ENCODE measurements at places on chromosomes 1 and 21.

GRCh38 chr1:74790453-74790852 is 57.5 kb downstream of the TYW3 start:
- no peak for DNase-seq

DNA sequence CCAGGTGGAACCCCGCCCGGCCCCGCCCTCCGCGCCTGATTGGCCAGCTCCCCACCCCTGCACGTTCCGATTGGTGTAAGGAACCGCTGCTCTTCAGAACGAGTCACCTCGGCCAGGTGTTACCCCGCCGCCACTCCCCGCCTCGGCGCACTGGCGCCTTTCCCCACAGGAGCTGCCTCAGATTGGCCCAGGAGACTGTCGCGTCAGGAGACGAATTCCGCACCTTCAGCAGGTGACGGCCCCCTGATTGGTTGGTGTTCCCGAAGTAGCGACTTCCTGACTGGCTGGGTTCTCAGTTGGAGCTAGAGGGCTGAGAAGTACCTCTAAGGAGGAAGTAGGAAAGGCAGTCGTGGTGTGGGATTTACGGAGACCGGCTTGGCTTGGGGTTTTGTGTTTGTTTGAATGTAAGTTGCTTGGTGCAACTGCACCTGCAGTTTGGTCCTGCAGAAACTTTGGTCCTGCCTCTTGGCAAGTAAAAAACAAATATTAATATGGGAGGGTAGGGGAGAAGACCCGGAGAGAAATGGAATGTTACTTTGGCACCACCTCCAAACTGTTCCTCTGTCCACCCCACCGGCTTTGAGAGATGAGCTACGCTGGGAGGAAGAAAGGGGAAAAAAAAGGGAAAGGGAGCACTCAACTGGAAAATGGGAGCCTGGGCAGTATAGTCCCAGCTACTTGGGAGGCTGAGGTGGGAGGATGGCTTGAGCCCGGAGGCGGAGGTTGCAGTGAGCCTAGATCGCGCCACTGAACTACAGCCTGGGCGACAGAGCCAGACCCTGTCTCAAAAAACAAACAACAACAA is 415 bp upstream of the F11R start:
- peak; percentile 89 for DNase-seq

DNA sequence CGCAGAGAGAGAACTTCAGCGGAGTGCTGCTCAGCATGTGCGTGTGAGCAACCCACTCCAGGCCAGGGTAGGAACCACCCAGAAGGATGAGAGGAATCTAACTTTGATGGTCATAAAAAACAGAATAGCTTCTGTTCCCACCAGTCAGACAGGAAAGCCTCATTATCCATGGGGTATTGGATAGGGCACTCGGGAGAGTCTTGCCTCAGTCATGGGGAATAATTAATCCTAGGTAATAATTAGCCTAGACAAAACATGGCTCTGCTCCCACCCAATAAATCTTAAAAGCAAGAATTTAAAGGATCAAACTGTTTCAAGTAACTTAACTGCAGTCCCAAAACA is 35.3 kb downstream of the LDLRAD1 start:
- DNase-seq = no peak

DNA sequence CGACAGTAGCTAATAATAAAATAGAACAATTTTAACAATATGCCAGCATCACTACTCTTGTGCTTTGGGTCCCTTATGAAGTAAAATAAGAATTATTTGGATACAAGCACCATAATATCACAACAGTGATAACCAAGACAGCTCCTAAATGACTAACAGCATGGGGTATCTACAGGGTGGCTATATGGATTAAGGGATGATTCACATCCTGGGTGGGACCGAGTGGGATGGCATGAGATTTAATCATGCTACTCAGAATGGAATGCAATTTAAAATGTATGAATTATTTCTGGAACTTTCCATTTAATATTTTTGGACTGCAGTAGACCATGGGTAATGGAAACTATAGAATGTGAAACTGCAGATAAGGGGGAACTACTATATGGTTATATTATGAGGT is 28.1 kb upstream of the B3GALNT2 start:
- no peak for DNase-seq

DNA sequence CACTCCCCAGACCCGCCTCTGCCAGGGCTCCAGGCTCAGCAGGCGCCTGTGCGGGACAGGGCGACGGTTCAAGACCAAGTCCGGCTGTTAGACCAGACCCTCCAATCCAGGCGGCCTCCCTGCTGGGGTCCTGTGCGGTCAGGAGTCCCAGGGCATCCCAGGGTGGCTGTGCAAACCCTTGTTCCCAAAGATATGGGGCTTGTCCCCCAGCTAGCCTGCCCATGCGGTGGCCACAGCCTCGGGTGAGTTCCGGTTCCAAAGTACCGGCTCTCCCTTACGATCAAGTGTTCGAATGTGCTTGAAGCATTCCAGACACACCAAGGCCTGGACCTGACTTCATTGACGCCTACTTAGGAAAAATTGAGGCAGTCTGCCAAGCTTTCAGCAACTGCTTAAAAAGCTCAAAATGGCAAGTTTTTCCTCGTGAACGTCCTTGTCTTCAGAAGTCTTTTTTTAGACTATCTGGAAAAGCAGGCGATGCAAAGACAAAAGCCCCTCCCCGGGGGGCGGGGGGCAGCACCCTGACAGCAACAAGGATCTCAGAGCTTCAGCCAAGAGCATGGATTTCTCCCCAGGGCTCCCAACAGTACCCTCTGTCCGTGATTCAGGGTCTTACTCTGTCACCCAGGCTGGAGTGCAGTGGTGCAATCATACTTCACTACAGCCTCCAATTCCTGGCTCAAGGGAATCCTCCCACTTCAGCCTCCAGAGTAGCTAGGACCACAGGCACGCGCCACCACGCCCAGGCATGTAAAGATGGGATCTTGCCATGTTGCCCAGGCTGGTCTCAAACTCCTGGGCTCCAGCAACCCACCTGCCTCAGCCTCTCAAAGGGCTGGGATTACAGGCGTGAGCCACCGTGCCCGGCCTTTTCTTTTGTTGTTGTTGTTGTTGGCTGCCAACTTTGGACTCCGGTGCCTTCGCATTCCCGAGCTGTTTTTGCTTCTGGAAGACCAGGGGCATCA is 2.3 kb downstream of the FAAP20 start:
- no peak for DNase-seq

- no peak for DNase-seq
Observed at GRCh38 chr1:175494011-175494554, 249.3 kb downstream of the TNR start.

DNA sequence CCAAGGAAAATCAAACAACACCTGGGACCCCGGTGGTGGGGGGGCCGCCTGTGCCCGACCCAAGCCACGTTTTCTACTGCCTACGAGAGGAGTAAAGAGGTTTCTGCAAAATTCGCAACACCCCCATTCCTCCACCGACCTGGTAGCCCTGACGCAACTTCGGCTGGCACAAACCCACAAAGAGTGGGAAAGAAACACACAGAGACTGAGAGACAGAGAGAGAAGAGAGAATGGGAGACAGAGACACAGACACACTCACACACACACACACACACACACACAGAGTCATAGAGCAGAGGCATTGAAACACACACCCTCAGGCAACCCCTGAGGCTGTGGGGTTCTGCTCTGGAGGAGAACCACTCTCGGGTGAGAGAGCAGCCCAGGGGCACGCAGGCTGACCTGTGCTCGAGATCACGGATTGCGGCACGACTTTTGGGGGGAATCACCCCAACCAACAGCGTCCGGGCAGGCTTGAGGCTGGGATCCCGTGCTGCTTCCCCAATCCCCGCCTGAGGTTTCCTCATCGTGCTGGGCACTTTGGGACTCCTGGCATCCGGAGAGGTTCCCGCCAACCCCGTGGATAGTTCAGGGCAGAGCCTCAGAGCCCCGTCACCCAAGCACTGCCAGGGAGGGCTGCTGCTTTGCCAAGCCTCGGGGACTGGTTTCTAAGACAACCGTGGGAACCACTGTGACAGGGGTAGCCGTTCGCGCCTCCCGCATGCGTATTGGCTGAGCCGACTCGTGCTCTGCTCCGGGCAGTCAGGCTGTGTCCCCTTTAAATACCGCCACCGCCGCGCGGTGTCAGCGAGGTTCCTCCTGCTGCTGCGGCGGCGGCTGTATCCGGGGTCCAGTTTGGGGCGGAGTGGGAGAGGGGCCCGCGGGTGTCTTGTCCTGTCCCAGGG is 682.4 kb upstream of the TPTE start:
- DNase-seq = no peak

GRCh38 chr1:54795356-54795665 is 5.8 kb downstream of the TTC22 start:
- no peak for DNase-seq

DNA sequence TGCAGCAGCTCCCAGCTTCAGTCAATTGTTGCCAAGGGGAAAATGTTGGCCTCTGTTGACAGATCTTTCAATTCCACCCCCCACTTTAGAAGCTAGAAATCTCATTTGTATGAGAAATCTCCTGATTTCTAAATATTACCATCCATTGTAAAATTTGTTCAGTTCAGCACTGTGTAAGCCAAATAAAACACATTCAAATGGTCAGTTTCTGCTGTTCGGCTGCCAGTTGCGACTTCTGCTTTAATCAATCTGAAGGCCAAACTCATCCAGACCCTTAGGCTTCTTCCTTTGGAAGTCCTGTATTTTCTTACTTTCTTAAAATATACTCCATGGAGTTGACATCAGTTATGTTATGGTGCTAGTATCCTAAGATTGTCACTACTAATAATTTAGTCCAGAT is 281.2 kb upstream of the ZRANB2 start:
- DNase-seq = no peak

DNA sequence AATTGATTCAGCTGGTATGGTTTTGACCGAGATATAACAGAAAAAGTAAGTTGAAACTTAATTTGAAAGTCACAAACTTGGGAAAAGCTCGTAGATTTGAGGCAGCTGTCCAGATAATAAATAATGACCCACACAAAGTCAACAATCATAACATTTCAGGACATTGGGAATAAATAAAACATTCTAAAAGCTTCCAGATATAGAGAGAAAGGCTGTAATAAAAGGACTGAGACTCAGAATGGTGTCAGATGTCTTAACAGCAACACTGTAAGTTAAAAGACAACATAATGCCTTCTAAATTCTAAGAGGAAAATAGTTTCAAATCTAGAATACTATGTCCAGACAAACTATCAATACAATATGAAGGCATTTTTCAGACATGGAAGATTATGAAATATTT is 163.3 kb downstream of the CDC42BPA start:
- no peak for DNase-seq

GRCh38 chr1:96649301-96649700 is 72.3 kb upstream of the PTBP2 start:
- no peak for DNase-seq

- no peak for DNase-seq
Observed at GRCh38 chr1:59079434-59080140, 217.3 kb upstream of the FGGY start.

- no peak for DNase-seq
Observed at GRCh38 chr1:69861641-69862040, 293.9 kb downstream of the LRRC7 start.

DNA sequence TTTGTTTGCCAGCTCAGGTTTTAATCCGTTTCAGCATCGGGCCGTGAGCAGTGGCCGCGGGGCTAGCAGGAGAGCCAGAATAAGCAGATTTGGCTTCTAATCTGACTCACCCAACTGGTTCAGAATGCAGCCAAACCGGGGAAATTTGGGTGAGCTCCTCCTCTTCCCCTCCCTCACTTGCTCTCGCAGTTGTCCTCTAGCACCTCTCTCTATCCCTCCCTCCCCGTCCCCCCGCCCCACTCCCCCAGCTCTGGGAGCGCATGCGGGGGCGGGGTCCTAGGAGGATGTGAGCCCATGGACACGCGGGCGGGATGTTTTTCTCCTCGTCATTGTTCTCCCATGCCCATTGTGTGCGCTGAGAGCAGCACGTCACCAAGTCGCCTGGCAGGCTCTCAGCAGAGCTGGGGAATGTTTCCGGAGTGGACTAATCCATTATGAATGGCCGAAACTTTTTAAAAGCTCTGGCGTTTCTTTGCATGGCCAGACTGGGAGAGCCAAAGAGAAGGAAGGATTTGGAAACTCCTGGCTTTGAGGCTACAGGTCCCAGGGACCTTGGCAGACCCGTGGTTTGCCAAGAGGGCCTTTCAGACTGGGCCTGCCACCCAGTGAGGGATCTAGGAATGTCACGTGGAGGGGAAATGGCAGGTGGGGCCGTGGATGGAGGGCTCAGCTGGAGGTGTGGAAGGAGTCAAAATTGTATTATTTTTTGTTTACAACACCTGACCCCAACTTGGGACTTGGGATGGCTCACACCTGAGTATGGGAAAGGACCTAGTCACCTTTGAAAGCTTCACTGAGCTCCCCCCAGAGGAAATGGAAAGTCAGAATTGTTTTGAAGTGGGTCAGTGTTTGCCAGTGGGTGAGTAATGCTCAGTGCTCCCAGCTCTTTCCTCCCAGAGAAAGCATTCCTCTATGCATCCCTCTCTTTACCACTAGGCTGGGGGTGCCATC is 39.2 kb downstream of the CDK18 start:
- DNase-seq = no peak

DNA sequence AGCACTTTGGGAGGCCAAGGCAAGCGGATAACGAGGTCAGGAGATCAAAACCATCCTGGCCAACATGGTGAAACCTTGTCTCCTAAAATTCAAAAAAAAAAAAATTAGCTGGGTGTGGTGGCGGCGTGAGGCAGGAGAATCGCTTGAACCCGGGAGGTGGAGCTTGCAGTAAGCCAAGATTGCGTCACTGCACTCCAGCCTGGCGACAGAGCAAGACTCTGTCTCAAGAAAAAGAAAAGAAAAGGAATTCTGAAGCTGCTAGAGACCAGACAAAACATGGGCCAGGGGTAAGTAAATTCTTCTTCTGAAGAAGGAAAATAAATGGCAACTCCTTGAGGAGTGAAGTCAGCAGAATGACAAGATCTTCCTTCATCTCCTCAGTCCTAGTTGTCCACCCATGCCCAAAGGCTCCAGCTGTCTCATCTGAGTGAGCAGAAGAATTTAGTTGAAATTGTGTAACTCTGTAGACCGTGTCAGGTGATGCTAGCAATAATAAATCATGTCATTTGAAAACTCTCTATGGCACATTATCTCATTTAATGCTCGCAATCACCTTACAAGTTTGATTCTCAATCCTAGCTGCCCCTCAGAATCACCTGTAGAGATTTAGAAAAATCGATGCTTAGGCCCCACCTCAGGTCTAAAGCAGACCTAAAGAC is 14.3 kb downstream of the PDZK1 start:
- DNase-seq = no peak

DNA sequence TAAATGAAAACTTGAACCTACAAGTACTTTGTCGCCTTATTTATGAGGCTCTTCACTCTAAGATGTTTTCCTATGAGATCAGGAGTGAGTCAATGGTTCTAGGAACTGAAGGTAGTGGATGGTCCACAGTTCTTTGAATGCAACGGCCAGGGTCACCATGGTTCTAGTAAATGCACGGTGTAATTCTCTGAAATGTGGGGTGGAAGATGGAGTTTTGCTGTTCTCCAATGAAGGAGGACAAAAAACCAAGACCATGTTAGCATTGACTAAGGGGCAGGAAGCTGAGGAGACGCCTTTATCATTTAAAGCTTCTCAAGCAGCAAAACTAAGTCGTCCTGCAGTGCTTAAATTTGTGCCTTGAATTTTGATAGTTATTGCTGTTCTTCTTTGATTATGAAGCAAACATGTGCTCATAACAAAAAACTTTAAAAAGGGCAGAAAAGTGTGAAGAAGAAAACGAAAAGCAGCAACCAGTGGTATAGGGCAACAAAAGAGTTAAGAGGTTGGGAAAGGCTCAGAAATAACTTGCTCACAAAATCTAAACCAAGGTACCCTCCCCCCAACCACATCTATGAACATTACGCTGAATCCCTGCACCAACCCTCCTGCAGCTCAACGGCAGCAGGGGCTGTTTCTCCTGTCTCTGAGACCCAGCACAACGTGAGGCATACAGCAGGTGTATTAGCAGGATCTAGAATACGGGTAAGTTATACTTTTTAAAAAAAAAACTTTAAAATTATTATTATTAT is 85.0 kb downstream of the MRPL37 start:
- no peak for DNase-seq

- no peak for DNase-seq
Observed at GRCh38 chr1:103111926-103112325, 3.6 kb upstream of the COL11A1 start.
